ENCODE measurements at places on chromosomes 4 and X.

- DNase-seq: peak; percentile 7
These were observed 119.3 kb upstream of the AP1S2 start for GRCh38 chrX:15973946-15974345.

DNA sequence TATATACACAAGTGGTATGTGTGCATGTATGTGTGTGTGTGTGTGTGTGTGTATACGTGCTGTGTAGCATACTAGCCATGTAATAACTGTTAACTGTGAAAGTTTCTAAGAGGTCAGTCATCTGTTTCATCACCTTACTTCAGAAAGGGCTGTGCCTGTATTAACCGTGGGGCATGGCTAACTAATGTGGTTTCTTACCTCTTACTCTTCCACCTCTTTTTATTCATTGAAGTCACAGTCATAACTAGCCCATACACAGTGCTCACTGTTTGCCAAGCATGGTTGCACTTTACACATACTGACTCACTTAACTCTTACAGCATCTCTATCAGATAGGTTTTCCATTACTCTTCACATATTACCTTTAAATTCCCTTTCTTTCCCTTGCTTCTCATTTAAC, 23.7 kb upstream of the LRAT start:
- DNase-seq: no peak

- no peak for DNase-seq
These were observed 144.6 kb downstream of the TBL1X start for GRCh38 chrX:9609499-9609898.

DNA sequence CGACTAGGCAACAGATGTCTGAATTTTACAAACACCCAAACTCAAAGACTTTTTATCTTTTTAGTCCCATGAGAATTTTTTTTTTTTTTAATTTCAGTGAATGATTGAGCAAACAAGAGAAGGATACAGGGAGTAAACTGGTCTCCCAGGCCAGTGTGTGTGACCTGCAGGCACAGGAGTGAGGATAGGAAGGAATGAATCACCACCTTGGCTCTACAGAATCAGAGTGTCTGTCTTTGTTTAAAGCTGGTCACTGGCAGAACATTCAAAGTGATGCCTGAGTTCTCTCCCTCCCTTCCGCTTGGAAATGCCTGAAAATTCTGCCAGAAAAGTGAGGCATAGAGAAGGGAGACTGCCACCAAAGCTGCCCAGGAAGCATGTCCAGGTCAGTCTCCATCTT, 69.5 kb downstream of the PARM1 start:
- no peak for DNase-seq

DNA sequence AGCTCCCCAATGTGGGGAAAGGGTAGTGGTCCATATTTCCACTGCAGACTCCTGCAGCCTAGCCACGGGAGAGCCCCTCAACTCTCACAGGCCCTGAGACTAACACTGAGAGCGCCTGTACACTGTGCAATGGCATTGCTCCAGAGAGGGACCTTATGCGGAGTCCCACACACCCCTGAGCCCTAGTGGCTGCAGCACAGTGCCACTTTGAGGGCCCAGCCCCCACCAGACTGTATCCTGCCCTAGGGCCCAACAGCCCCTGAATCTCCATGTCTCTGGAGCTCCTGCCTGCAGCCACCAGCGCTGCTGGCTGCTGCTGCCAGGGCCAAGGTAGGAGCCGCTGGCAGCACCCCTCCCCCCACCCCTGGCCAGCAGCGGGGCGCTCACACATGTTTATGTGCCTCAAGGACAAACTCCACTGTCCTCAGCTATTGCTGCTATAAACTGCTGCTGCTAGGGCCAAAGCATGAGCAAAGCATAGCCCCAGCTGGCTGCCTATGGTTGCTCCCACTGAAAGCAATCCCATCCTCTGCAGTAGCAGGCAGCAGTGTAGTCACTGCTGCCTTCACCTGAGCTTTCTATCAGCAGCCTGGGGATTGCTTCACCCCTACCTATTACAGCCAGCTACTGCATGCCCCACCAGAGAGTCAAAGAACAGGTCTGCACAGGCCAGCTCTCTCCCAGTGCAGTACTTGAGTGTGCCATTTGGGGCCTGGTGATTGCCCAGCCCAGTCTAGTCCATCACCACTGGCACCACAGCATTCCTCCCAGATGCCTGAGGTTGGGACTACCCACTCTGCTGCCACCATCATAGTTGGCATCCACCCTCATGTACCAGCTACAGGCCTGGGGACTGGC, 24.3 kb downstream of the TMEM154 start:
- DNase-seq: no peak

GRCh38 chrX:48569958-48570357, 4.3 kb upstream of the RBM3 start:
- DNase-seq: no peak

GRCh38 chr4:144547678-144548298, 98.2 kb upstream of the HHIP start:
- DNase-seq: no peak

DNA sequence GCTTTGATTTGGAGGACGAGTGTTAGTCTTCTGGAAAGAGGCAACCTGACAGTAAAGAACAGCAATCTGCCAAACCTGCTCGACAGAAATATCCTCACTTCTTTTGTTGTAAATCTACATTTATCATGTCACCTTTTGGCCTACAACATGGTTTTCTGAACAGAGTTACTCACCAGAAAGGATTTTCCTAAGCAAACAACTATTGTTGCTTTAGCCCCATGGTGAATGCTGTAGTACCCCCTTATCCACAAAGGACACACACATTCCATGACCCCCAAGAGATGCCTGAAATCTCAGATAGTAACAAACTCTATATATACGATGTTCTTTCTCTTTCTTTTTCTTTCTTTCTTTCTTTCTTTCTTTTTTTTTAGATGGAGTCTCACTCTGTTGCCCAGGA, 42.7 kb downstream of the TMEM150C start:
- DNase-seq: no peak

DNA sequence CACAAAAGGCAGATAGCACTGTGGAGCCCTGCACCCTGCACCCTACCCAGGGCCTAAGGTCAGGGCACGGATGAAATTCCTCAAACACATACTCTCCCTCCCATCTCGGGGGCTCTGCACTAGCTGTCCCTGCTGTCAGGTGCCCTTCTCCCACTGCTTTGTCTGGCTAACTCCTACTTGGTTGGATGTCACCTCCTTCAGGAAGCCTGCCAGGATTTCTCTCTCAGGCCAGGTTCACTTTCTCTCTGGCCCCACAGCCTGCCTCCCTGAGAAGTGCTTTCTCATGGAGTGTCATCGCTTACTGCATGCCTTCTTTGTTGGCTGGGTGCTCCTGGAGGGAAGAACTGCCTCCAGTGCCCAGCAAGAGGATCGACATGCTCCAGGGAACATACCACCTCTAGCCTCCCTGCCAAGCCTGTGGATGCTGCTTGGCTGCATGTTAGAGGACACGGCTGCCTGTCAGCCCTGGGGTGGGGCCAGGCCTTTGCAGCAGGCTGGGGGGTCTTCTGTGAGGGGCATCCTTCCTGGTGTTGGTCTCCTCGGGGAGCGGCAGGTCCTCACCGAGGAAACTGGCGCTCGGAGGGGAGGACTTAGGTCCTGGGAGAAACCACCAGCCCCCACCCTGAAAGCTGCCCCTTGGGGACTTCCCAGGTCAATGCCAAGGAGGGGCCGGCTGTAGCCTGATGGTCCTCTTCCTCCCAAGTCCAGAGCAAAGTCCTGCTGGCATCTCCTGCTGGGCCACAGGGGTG, 15.0 kb downstream of the ABLIM2 start:
- no peak for DNase-seq

DNA sequence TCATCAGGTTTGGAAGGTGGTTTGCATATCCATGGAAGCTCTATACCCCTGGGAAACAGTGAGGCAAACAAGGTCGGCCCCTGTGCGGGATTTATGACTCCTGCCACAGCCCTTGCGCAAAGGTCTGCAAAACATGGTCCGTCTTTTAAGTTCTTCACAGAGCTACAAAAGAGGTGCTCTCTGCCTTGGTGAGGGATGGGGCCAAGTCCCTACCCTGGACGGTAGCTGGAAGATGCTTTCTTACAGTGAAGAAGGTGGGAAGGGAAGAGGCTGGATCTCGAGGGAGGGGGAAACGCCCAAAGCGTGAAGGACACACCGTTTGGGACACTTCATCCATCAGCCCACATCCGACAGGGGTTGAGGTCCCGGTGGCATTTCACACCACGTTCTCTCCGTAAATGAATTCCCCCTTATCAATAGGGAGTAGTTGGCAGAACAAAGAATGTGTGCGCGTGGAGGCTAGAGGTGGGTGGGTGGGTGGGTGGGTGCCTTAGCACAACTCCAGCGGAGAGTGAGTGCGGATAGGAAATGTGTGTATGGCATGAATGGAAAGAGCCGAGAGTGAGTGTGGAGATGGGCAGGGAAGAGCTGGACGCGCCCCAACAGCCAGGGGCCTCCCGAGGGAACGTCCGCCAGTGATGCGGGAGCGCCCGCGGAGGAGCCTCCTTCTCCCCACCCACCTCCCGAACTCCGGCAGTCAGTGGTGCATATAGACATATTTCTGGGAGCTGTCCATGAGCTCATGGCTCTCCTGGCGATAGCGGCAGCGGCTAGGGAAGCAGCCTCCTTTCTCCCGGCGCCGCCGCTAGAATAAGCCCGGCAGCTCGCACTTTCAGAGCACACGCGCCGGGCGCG, 68.3 kb downstream of the LARP7 start:
- DNase-seq: peak; percentile 25

GRCh38 chr4:75686346-75686745, 13.1 kb upstream of the G3BP2 start:
- no peak for DNase-seq

DNA sequence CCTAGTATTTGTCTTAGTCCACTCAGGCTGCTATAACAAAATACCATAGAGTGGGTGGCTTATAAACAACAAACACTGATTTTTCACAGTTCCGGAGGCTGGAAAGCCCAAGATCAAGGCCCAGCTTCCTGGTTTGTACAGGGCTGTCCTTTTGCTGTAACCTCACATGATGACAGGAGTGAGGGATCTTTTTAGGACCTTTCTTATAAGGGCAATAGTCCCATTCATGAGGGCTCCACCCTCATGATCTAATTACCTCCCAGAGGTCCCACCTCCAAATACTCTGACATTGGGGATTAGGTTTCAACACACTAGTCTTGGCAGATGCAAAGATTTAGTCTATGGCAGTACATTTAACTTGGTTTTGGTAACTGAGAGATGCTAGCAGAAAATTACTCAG, 20.9 kb downstream of the GPAT3 start:
- no peak for DNase-seq

DNA sequence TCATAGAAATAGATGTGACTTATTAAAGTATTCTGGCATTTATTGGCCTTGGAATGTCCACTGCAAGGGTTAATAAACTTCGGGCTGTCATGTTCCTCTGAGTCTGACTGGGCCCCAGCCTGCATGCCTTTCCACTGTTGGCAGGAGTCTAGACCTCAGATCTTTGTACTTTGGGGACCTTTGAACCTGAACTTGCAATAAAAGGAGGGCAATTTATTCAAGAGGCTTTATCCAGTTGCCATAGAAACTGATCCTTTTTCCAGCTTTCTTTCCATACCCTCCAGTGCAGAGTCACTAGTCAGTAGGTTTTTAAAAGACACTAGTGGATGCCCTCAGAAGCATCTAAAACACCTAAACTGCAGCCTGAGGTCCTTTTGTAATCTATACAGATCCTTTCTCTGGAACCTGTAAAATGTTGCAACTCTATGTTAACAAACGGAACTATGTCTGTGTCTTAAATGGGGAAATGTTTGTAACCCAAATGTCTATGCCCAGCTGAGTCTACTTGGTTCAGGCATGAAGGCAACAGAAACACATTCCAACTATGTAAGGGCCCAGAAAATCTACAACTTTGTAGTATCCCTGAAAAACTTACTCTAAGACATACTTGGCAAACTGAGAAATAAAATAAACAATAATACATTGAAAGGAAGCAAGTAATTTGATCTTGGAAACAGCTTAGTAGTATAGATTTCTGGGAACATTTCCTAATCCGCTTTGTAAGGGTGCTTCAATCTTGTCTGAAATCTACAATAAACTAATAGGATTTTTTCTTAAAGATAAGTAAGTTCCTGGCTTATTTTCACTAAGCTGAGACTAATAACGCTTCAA, 41.5 kb downstream of the SOWAHB start:
- peak; percentile 65 for DNase-seq

GRCh38 chr4:180434131-180434895, 1808.9 kb upstream of the TENM3 start:
- no peak for DNase-seq

Measured in left colon (tissue), 2 donors.